ENCODE measurements at places on chromosomes 7 and 10. TPM values are rescaled to one million over a fixed set of nuclear protein-coding genes. Genes with fewer than 3 reads are reported as not detected.

Gene C1QL3
- 16.9 TPM for total RNA-seq

Gene BTBD16
- not detected for total RNA-seq

Gene NPY4R
- not detected for total RNA-seq

Gene SPDYE11
- not detected for total RNA-seq

Gene TSPAN12
- total RNA-seq = 4.7 TPM

Gene SPAG6
- total RNA-seq = 0.94 TPM

Gene AKR1C4
- total RNA-seq = not detected

Gene GRID2IP
- total RNA-seq = 1.3 TPM

Gene SERPINE1
- not detected for total RNA-seq

Gene EGR2
- 0.63 TPM for total RNA-seq

Gene PGAM2
- 2.5 TPM for total RNA-seq

Gene TMEM178B
- 79.5 TPM for total RNA-seq

Gene EPDR1
- 13.8 TPM for total RNA-seq

Gene ZNF438
- 7.5 TPM for total RNA-seq

Gene CRPPA
- 7.2 TPM for total RNA-seq

Gene INSYN2A
- 9.4 TPM for total RNA-seq

Gene DNAJB6
- total RNA-seq = 154 TPM

Gene ZNF485
- total RNA-seq = 10.6 TPM

Gene VIPR2
- 0.63 TPM for total RNA-seq

Data from parietal lobe (tissue), 2 donors.